ENCODE measurements at places on chromosomes 1 and 21.

DNA sequence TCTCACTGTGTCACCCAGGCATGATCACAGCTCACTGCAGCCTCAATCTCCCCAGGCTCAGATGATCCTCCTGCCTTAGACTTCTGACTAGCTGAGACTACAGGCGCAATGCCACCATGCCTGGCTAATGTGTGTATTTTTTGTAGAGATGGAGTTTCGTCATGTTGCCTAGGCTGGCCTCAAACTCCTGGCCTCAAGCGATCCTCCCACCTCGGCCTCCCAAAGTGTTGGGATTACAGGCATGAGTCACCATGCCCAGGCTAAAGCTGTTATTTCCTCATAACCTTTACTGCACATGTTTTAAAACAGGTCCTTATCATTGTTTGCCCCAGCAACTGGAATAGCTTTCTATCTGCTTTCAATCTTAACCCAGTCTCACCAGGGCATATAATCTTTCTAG lies 2.9 kb downstream of the SARS1 start:
- DNase-seq = no peak

- no peak for DNase-seq
Observed at GRCh38 chr1:216310776-216311175, 112.5 kb downstream of the USH2A start.

- DNase-seq = no peak
Observed at GRCh38 chr21:41585199-41585994, 77.4 kb upstream of the TMPRSS2 start.

DNA sequence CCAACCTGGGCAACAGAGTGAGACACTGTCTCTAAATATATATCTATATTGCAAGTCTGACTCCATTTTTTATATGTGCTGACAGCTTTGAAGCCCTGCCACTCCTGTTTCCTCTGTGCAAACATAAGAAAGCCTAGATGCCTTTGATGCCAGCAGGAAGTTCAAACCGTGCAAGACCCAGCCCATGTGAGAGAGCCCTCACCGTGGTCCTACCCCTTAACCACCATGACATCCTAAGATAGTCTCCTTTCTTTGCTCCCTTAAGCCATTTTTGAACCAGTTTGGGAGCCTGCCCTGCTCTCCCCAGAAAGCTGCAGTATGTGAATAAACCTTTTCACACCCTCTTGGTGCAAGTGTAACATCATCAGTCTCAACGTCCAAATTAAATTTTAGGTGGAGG lies 3.7 kb upstream of the DIPK1A start:
- DNase-seq = no peak

DNA sequence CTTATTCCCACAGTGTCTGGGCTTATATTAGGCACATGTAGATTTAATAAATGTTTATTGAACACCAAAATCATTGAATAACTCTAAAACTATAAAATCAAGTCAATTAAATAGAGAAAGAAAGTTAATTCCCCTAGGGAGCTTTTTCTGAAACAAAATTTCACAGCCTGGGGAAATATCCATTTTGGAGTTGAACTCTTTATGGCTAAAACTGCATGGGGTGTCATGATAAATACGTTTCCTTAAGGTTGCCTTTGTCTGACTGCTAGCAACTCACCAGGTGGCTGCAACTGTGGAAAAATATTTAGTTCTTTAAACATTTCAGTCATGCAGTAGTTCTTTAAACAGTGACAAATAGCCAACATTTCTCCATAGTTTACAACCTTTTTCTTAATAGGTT lies 496.1 kb downstream of the LRRIQ3 start:
- DNase-seq = no peak

- no peak for DNase-seq
Observed at GRCh38 chr1:92655197-92655801, 129.6 kb downstream of the EVI5 start.
